ENCODE measurements at places on chromosomes 6 and 20.

- DNase-seq = no peak
These were observed 292.9 kb downstream of the TRDN start for GRCh38 chr6:123343836-123344235.

DNA sequence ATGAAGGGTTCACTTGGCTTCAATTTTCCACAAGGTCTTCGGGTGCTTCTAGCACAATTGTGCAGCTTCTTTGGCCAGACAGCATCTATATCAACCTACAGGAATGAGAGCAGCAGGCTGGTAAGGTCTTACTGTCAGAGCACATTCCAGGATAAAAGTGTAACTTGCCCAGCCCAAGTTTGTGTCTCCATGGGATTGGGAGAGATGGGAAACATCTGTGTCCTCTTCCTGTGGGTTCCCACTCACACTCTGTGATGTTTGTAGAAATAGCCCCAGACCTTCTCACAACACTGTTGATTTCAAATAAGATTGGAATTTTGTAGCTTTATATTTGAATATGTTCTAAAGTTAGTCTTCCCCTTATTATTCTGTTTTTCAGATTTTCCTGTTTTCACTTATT lies 83.4 kb upstream of the RGS17 start:
- no peak for DNase-seq

GRCh38 chr6:125095580-125096301 lies 57.8 kb upstream of the TPD52L1 start:
- DNase-seq = no peak

DNA sequence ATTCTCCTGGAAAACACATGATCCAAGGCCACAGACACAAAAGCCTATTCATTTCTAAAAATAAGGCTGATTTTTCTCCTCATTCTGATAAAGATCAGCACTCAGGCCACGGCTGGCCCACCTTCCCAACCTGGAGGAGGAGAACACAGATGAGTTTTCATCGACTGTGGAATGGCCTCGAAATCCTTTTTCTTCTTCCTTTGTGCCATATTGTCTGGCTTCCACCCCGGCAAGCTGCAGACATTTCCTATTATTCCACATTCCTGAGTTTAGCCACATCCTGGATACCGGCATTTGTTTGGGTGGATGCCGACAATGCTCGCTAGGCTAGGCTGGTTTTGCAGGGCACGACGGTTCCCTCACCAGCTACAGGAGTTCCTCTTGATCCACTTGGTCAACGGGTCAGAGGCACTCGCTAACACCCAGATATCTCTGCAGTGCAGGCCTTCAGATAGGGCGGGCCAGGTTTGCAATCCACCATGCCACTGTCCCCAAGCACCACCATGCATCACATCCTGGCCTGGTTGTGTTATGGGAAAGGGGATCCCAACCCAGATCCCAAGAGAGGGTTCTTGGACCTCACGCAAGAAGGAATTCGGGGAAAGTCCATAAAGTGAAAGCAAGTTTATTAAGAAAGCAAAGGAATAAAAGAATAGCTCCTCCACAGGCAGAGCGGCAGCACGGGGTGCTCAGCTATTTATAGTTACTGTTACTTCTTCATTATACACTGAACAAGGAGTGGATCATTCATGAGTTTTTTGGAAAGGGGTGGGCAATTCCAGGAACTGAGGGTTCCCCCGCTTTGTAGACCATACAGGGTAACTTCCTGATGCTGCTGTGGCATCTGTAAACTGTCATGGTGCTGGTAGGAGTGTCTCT lies 4.2 kb upstream of the CTSZ start:
- no peak for DNase-seq

- no peak for DNase-seq
These were observed 9.7 kb downstream of the PDE7B start for GRCh38 chr6:135861189-135861588.

DNA sequence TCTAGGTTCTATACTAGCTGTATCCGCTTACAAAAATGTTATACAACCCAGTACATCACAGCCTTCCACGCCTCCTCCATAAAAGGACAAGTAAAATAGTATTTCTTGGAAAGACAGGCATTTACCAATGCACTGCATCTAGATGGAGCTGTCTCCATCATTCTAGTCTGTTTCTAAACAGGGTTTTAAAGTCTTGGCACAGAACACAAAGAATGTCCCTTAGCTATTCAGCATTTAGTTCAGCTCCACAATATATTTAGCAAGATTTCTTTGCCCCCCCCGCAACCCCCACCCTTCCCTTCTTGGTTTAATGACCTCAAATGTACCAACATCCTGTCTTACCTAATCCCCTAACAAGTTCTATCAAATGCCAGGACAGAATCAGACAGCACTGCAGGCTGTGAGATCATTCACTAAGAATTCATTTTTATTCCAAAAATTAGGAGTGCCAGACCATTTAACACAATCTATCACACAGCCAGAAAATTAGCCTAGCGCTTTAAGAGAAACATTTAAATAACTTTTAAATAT lies 198.6 kb downstream of the BACH2 start:
- DNase-seq = peak; percentile 10

- DNase-seq = no peak
These were observed 44.8 kb downstream of the AGPAT4 start for GRCh38 chr6:161228921-161229591.

GRCh38 chr6:89807581-89807980 lies 12.0 kb downstream of the MDN1 start:
- DNase-seq = no peak

GRCh38 chr6:97399208-97399607 lies 116.2 kb upstream of the MMS22L start:
- DNase-seq = no peak

DNA sequence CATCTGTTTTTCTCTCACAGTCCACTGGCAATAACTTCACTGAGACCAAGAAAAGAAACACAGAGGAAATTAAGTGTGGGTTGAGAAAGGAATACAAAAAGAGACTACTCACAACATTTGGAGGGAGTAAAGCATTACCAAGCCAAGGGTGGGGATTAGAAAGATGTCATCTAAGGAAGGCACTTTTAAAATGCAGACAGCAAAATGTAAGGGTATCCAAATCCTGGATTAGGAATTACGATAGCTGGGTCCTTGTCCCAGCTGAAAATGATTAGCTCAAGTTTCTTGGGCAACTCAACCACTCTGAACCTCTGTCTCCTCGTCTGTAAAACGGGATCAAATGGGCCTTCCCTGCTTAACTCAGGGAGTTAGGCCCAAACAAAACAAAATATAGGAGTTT lies 2.2 kb downstream of the LEMD2 start:
- no peak for DNase-seq

DNA sequence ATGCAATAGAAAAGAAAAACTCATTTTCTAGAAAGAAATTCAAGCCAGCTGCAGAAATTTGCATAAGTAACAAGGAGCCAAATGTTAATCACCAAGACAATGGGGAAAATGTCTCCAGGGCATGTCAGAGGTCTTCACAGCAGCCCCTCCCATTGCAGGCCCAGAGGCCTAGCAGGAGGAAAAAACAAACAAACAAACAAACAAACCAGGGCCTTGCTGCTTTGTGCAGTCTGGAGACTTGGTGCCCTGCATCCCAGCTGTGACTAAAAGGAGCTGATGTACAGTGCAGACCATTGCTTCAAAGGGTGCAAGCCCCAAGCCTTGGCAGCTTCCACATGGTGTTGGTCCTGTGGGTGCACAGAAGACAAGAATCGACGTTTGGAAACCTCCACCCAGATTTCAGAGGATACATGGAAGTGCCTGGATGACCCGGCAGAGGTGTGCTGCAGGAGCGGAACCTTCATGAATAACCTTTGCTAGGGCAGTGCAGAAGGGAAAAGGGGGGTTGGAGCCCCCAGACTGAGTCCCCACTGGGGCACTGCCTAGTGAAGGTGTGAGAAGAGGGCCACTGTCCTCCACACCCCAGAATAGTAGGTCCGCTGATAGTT lies 110.9 kb upstream of the AKAP12 start:
- no peak for DNase-seq

GRCh38 chr20:5797843-5798462 lies 47.8 kb downstream of the SHLD1 start:
- no peak for DNase-seq

DNA sequence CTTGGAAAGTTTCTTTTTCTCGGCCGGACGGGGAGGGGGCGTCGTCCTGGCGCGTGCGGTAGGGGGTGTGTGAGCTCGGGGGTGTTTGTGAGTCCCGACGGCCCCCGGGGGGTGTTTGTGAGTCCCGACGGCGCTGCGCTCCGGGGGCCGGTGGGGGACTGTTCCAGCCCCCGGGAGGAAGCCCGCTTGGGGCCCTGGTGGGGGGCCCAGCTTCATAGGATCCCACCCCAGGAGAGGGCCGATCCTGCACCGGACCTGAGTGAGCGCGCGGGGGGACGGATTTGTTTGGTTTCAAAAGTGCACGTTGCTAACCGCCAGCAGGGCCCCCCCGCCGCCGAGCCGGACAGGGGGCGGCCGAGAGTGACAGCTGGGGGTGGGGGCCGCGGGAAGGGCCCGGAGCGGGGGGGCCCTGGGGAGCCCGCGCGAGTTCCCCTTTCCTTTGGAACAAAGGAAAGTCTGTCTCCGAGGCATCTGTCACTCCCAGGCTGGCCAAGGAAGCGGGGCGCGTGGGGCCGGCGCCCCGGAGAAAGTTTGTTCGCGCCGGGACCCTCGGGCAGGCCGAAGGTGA lies 485 bp downstream of the TGIF2 start:
- peak; percentile 60 for DNase-seq

GRCh38 chr6:152091851-152092341 lies 284.4 kb downstream of the ESR1 start:
- no peak for DNase-seq

GRCh38 chr6:14922706-14923460 lies 323.0 kb upstream of the JARID2 start:
- DNase-seq = no peak

GRCh38 chr20:8331740-8332412 lies 199.8 kb downstream of the PLCB1 start:
- no peak for DNase-seq

- no peak for DNase-seq
These were observed 19.3 kb upstream of the RIMS4 start for GRCh38 chr20:44829688-44830087.

- no peak for DNase-seq
These were observed 221.2 kb downstream of the FNDC1 start for GRCh38 chr6:159390381-159390780.

GRCh38 chr20:1308067-1308701 lies 20.8 kb downstream of the SDCBP2 start:
- no peak for DNase-seq

DNA sequence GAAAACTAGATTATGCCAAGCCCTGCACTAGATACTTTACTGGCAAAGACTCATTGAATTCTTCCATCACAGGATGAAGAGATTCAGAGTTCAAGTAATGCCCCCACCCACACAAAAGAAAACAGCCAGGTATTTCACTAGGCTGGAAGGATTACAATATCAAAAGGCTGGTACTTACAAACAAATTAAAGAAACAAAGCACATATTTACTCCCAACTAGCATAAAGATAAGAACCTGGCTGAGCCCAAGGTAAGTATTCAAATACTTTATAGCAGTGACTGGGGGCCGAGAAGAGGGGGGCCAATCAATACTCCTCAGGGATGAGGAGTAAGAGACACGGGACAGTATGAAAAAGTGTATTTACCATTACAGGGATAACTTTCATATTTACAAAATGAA lies 3.7 kb downstream of the ACOT8 start:
- no peak for DNase-seq

- DNase-seq = peak; percentile 43
These were observed 155.5 kb upstream of the DST start for GRCh38 chr6:56798163-56798562.

DNA sequence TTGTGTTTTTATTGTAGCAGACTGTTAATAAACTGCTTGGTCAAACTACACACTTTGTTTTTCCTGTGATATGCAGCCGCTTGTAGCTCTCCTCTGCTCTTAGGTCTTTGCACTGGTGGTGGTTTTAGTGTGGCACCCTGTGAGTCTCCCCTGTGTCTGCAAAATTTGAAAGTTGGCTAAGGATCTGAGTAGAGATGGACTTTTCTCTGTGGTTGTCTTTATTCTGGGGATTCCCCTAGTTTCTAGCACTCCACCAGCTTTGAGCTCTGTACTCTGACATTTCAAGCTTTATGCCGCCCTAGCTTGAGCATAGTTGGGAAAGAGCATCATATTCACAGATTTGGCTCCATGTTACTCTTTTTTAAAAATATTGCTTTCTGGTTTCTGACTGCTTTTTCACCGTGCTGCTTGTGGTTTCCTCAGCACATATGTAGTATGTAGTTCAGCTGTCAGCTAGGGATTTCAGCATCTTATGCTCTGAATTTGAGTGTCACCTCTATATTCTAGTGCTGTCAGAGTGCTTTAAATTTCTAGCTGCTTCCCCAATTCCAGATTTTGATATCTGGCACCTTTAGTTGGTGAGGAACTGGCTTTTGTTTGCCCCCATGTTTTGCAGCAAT lies 25.4 kb downstream of the CDYL start:
- no peak for DNase-seq

DNA sequence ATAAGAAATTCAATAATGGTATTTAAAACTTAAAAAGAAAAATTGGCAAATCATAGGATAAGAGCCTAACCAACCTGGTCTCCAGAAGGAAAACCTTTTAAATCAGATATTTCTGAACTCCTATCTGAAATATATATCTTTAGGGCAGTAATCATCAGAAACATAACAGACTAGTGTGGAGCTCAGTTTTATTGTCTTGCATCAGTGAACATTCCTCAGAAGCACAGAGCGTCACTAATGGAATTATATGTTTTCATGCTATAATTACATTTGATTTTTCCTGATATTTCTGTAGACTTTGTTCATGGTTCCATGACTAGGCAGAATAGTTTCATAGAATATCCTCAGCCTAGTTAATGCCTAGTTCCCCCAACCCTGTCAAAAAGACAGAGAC lies 262.2 kb downstream of the EYA4 start:
- DNase-seq = no peak

GRCh38 chr20:3237958-3238615 lies 903 bp downstream of the SLC4A11 start:
- peak; percentile 61 for DNase-seq

- no peak for DNase-seq
These were observed 12.8 kb downstream of the PRDM13 start for GRCh38 chr6:99619409-99619762.

Measured in DMS53 (cell line).